CD4-positive, alpha-beta T cell treated with Interleukin-4 for 1 hour (primary cell): ENCODE measurements at places on chromosomes 4 and X.

GRCh38 chrX:86579777-86580176 is 431.5 kb downstream of the DACH2 start:
- DNase-seq: no peak

DNA sequence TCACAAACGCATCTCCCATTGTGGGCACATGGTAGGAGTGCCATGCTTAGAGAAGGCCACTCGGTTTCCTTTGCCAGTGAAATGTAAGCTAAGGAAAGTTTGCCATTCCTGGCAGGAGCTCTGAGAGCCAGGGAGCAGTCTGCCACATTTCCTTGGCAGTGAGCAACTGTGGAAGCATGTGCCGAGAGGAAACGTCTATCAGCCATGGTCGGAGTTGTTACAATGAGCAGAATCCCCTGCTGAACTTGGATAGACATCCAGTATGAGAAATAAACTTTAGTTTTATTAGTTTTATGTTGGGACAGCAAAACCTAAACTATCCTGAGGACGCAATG is 51.1 kb downstream of the ENOPH1 start:
- DNase-seq: no peak

- DNase-seq: no peak
These were observed 2024.1 kb upstream of the TENM3 start for GRCh38 chr4:180219080-180219479.

- DNase-seq: no peak
These were observed 15.3 kb downstream of the ATP7A start for GRCh38 chrX:77925764-77926163.

GRCh38 chrX:40040686-40041461 is 56.9 kb downstream of the BCOR start:
- DNase-seq: no peak

GRCh38 chrX:113818346-113818745 is 765.5 kb upstream of the HTR2C start:
- no peak for DNase-seq

DNA sequence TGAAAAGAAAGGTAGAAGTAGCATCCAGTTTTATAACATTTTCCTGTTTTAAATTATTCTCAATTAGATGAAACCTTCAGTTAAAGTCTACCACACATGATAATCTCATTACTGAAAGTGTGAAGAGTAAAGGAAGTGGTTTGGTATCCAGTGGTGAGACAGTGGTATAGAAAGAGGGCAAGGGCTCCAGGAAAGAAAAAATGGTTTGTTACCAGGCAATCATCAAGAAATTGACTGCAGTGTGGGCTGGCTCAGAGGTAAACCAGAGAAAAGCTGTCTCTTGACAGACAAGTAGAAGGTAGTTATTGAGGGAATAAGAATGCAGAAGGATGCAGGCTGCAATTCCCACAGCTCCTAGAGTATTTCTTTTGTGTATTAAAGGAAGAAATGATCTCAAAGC is 406.2 kb downstream of the TLL1 start:
- no peak for DNase-seq

DNA sequence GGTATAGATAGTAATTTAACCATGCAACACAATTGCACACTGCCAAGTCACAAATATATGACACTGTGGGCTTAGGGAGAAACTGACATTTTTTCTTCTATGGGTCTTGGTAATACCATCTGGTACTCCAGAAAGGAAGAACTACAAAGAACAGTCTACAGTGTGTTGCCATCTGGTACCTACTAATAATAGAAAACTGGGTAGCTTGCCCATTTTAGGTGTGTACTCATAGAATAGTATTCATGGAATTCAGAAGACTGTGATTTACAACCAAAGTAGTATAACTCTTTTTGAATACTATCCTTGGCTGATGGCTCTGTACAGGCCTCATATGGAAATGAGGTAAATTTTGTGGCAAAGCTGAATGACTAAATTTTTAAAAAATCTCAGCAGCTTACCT is 132.6 kb upstream of the RPS6KA6 start:
- DNase-seq: no peak
